Epithelial cell of proximal tubule (primary cell): ENCODE measurements at places on chromosomes 6 and 20. TPM values are rescaled to one million over a fixed set of nuclear protein-coding genes. Genes with fewer than 3 reads are reported as not detected.

DNA sequence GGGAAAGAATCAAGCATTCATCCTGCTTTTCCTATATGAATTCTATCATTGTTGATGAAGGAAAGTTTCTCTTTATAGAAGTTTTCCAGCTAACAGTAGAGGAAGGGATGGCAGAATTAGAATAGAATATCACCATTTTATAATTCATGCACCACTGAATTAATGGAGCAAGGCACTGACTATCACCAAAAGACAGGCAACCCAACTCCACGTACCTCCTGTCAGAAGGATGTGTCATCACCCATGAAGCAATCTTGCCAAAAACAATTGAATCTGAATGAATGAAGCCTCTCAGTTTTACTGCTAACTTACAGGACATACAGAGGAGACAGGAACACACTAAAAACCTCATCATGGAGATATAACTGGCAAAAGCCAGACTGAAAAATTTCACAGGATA, 122.4 kb downstream of the NFATC2 start:
- DNase-seq: no peak

- no peak for DNase-seq
Measured at GRCh38 chr6:116876635-116877611, at the start of gene RFX6. RFX6 (plus strand) TSS chr6:116877242; CDS start chr6:116877276, 34 bp downstream.

DNA sequence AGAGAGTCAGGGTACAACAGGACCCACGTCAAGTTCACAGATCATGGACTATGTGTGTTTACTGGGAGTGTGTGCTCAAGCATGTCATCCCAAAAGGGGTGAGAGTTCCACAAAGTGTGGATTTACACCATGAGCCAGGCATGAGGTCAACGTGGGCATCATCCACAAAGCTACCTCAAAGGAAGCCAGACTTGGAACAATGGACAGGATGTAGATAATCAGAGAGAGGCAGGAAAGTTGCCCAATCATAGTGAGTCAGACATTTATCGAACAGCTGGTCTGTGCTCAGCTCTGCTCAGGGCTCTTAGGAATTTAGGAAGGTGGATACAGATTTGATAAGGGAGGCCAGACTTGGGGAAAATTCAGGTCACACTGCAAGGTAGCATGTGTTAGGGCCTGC, 317.2 kb upstream of the CDYL start:
- peak; percentile 48 for DNase-seq

GRCh38 chr6:32974016-32974333, 5.6 kb downstream of the BRD2 start:
- no peak for DNase-seq

DNA sequence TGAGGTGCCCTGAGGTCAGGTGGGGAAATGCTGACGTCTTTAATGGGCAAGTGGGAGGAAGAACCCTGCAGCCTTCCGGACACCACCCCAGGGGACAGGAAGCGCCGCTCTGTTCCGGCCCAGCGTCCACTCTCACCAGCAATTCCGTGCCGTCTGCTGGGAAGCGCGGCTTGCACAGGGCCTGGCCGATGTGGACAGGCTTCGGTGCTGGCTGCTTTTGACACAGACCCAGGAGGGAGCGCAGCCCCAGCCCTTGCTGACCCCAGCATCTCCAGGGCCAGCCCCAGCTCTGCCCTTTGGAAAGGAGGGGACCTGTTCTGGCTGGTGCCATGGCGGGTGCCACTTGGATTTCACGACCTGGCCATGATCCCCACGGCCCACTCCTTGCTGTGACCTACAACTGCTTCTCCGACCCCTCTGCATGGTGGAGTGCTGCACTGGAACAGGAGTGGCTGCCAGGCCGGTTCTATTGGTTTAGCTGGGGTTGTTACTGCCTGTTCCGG, 123.2 kb downstream of the DLL1 start:
- no peak for DNase-seq

DNA sequence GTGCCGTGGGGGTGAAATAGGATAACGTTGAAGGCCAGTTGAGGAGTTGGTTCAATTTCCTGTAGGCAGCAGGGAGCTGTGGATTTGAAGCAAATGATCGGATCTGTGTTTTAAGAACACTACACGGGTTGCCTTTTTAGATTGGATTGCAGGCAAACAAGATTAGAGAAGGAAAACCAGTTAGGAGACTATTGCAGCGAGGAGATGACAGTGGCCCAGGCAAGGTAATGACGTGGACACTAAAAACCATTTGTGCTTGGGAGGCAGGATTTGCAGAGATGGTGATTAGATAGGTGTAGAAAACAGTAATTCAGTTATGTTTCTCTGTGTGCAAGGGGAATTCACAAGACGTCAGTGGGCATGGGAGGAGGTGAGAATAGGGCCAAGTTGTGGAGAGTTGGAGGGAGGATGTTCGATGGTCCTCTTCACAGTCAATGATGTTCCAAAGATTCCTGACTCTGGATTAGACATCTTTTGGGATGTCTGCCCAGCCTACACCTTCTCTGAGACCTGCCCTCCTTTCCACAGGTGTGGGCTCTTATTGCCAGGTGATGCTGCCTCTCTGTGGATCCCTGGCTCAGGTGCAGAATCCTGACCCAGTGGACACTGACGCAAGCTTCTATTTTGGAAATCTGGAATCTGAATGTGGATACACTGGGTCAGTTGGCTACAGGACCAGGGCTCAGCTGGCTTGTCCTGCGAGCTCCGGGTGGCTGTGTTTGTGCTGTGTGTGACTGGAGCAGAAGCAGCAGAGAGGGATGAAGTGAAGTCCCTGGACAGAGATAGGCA, 54.2 kb downstream of the TFAP2C start:
- DNase-seq: no peak

DNA sequence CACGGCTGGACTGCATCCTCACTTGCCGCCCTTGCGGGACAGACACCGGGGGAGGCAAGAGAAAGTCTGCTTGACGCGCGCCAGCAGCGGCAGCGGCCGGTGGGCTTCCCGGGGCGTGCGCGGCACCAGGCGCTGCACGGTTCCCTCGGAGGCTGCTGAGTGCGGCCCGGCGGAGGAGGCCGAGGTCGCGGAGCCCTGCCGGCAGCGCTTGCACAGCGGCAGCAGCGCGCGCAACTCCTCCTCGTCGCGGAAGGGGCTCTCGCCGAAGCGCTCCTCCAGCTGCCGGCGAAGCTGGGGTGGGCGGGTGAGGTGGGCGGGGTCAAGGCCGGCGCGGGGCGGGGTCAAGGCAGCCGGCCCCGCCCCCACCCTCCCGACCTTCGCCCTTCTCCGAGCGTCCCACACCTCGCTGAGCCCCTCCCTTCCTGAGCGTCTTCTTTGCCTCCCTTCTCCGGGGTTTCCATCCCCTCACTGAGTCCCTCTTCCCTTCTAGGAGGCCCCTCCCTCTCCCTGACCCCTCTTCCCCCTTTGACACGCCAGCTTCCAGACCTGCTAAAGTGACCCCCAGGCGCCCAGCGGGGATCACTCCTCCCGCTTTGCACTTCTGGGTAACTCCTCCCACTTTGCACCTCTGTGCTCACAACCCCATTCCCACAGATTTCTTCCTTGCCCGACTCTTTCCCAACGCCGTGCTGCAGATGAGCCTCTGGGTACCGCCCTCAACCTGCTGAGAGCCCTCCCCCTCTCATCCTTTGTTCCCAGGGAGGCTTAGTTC, 8.8 kb downstream of the DUSP15 start:
- DNase-seq: no peak

GRCh38 chr6:160027076-160027475, 58.2 kb downstream of the IGF2R start:
- no peak for DNase-seq

GRCh38 chr20:4805663-4806449, 84.1 kb downstream of the PRND start:
- no peak for DNase-seq

DNA sequence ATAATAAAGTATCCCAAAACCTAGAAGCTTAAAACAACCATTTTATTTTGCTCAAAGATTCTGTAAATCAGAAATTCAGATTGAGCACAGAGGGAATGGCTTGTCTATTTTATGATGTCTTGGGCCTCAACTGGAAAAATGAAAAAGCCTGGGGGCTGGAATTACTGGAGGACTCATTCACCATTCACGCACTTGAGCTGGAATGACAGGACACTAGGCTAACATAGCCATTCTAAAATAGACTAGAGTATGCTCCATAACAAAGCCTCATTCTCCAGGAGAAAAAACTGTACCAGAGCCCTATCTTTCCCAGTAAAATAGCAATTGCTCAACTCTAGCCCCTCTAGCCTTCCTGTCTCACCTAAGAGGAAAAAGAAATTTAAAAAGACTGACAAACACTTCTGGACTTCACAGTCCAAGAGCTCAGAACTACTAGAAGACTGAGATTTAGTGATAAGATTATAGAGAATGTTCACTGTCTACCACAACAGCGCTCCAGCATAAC, 145.4 kb upstream of the BTBD3 start:
- DNase-seq: no peak

- DNase-seq: no peak
Measured at GRCh38 chr6:98343004-98343403, 491.4 kb upstream of the POU3F2 start.

DNA sequence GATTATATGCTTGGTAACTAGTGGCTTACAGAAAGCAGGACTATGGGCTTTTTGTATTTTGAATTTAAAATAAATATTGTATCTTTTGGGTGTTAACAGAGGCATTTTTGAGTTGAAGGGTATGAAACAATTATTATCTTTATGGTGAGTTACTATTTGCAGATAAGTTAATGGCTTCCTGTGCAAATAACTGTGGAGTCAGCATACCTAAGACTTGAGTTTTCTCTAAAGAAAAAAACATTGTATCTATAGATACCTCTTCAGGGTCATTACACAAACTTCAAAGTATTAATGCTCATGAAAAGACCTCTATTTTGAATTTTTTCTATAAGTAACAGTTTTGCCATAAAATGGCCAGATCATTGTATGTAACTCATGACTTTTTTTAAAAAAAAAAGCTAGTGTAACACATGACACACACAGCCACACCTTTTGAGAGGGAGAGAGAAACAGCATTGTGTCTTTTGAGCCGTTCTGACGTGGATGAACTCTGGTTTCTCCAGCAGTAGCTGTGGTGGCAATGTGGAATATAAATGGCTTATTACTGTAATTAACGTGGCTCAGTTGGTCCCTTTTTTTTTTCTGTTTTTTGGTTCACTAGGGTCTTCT, 36.3 kb downstream of the PLEKHG1 start:
- DNase-seq: no peak

DNA sequence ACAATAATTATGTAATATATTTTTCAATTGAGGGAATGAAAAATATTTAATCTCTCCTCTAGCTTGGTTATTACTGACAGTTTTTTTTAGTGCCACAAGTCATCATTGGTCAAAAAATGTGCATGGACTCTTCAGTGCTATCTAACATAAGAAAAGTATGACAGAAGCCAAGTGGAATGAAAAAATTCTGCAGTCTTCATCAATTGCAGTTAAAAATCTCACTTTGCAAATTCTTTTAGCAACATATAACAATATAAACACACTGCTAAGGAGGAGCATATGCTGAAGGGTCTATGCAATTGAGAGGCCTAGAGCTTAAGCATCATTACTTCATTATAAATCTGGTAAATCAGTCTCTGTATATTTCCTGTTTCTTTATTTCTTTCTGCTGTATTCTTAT, 175.1 kb downstream of the ARHGAP18 start:
- DNase-seq: no peak

- DNase-seq: no peak
Measured at GRCh38 chr20:50083034-50083433, 29.9 kb downstream of the UBE2V1 start.

DNA sequence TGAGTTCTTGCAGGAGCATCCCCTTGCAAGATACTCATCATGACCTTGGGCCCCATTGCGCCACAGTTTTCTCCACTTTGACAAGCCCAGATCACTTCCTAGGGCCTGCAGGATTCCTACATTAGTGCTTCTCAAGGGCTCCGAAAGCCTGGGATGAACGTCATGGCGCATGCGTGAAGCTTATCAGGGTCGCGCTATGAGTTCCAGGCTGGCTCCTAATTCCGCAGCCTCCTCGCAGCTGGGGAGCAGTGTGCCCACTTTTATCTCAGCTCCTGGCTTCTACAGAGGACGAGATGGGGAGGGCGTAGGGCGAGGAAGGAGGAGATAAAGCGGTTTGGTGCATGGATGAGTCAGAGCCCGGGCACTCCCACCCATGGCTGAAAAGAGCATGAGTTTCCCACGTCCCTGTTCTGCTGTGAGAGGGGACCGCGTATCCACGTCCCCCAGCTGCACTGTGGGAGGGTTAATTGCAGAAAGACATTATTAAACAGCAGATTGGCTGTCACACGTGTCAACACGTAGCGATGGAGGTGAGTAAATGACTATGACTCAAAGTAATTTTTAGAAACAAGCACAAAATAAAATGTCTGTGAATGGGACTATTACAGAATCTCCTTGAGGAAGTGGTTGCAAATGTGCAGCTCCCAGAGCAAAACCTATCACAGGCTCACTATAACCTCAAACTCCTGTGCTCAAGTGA, 72.9 kb upstream of the DSP start:
- DNase-seq: no peak

DNA sequence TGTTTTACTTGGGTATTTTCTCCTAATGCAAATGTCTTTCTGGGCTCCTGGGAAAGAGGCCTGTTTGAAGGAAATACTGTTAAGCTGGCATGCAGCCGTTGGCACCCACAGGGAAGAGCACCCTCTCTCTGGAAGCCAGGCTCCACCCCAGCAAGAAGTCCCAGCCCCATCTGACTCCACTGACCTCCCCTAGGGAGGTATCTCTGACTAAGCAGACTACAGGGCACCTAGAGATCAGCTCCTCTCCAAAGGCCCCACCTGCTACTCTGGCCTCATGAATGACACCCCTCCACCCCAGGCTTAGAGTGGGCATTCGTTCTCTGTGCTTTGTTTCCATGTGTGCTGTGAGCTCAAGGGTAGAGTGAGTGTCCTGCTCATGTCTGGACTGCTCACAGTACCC, 6.4 kb upstream of the MDGA1 start:
- no peak for DNase-seq

GRCh38 chr20:32302507-32302872, 25.0 kb downstream of the KIF3B start:
- no peak for DNase-seq

GRCh38 chr20:4962241-4962855, 39.0 kb downstream of the SLC23A2 start:
- no peak for DNase-seq

DNA sequence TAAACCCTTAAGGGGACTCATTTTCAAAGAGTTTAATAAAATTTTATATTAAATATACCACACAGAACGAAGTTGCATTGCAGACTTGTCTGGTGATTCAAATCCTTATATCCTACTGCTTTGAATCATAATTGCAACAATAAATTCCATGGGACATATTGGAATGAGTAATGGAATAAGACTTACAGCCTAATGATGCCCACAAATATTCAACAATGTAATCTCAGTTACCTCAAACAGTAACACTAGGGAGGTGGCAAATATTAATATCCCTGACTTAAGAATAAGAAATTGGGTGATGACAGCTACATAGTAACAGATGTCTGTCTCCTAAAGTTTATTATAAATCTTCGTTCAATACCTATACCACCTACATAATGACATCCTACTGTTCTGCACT, 52.6 kb downstream of the BMP5 start:
- DNase-seq: no peak

ELOVL4 gene
- 2.1 and 2.6 TPM in 2 replicates for total RNA-seq

GLP1R gene
- total RNA-seq: 0.07 TPM in 1 of 2 replicates, not detected in the other

RNF144B gene
- 6.3 and 10.5 TPM in 2 replicates for total RNA-seq

TSPO2 gene
- total RNA-seq: not detected in 2 replicates

GATA5 gene
- total RNA-seq: not detected in 2 replicates

MAP7 gene
- 12.9 and 16.1 TPM in 2 replicates for total RNA-seq
